RCC 7860 (cell line): ENCODE measurements at places on chromosomes 4 and X.

GRCh38 chr4:75065909-75066308, 133.0 kb downstream of the PARM1 start:
- no peak for DNase-seq

- DNase-seq = no peak
These were observed 49.4 kb upstream of the FAT1 start for GRCh38 chr4:186772936-186773487.

DNA sequence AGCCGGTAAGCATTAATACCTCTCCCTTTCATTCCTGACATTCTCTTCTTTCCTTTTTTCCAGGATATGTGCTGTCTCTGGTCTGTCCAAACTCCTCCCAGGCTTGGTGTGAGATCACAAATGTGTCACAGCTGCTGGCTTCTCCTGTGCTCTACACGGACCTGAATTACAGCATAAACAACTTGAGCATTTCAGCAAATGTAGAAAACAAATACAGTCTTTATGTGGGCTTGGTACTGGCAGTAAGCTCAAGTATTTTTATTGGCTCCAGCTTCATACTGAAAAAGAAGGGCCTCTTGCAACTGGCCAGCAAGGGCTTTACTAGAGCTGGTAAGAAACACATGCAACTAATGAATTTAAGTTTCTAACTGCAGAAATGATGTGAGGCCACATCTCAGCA, 8.4 kb downstream of the NIPAL1 start:
- DNase-seq = no peak

- no peak for DNase-seq
These were observed 137.3 kb upstream of the RXFP1 start for GRCh38 chr4:158384414-158384813.

DNA sequence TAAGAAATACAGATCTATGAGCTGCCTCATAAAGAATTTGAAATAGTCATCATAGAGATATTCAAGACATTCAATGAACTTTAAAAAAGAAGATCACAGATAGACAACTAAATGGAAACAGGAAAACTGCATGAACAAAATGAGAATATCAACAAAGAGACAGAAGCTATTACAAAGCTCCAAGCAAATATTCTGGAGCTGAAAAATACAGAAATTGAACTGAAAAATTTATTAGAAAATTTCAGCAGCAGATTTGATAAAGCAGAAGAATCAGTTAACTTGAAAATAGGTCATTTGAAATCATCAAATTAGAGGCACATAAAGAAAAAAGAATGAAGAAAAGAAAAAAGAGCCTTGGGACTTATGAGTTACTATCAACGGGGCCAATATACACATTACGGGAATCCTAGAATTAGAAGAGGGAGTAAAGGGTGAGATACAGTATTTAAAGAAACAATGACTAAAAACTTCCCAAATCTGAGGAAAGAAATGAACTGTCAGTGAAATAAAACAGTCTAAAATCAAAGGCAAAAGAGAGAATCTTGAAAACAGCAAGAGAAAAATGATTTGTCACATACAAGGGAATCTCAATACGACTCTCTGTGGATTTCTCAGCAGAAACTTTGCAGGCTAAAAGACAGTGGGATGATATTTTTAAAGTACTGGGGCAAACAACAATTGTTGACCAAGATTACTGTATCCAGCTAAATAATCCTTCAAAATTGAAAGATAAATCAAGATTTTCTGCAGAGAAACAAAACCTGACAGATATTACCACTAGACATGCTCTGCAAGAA, 641.6 kb downstream of the ANKRD50 start:
- DNase-seq = no peak

DNA sequence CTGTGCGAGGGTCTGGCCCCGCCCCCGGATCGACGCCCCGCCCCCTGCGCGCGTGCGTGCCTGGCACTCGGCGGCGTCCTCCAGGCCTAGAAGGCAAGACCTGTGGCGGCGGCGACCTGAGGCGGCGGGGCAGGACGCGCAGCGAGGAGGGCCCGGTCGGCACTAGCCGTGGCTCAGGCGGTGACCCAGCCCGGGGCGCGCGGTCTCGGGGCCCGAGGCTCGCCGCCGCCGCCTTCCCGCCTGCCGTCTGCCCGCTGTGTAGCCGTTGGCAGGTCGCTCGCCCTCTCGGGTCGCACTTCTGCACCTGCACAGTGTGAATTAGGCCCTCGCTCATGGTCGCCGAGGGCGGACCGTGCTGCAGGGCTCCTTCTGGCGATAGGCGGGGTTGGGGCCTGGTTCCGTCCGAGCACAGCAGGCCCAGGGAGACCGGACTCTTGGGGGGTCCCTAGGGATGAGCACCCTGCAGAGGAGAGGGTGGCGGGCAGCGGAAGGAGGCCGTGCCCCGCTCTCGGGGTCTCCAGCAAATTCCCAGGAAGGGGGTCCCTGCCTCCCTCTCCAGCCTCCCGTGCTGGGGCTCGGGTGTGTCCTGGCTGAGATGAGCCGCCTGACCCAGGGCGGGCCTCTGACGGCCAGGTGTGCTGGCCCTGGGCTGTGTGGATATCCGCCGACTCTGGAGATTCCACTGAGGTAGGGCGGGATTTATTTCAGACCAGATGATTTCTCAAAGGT, 557 bp upstream of the FAM53A start:
- no peak for DNase-seq
